Dermis blood vessel endothelial cell (primary cell): ENCODE measurements at places on chromosomes 12 and 14. TPM values are rescaled to one million over a fixed set of nuclear protein-coding genes. Genes with fewer than 3 reads are reported as not detected.

GPR137C gene
- 1.4 and 2.2 TPM in 2 replicates for total RNA-seq

IL22 gene
- total RNA-seq = not detected in 2 replicates

C3AR1 gene
- 0.09 TPM in 1 of 2 replicates, not detected in the other for total RNA-seq

MYBPC1 gene
- not detected in 2 replicates for total RNA-seq

TAS2R14 gene
- 0.74 and 2.0 TPM in 2 replicates for total RNA-seq

GAS2L3 gene
- total RNA-seq = 19.9 and 27.7 TPM in 2 replicates

PTGER2 gene
- total RNA-seq = 0.14 and 0.34 TPM in 2 replicates
